Amniotic stem cell (primary cell): ENCODE measurements at places on chromosomes 1 and 21.
A peak's percentile ranks its signal among the peaks of the same experiment; 100 is the strongest.

- peak; percentile 97 for DNase-seq
Measured at GRCh38 chr1:9766759-9767442, 56.9 kb downstream of the CLSTN1 start.

DNA sequence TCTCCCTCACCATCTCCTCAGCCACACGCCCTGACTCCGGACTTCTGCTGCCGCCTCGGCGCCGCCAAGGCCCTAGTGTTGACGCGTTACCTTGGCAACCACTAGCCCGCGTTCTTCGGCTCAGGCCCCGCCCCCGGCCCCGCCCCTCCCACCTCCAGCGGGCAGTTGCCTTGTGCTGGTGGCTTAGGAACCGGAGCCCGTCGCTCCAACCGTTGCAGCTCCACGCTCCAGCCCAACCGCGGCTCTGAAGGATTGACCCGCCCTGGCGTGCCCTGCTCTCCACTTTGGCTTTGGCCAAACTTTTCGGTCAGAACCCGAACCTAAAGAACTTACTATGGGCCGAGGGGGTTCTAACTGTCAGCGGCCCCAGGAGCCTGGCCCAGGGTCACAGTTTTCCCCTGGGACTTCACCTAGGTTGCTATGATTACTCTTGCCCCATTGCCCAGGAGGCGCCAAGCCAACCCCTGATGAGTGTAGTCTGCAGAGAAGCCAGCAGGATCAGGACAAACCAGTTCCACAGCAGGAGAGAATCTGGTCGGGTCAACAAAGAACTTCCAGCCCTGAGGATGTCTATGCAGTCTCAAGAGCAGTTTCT, at the start of gene CFAP45:
TSS of gene CFAP45 (minus strand) at position 80 of the 595 bp plus-strand sequence. CDS start at position 13, 67 bp downstream.
- DNase-seq, result no peak

- no peak for DNase-seq
Measured at GRCh38 chr1:172874950-172875349, 175.8 kb downstream of the TNFSF18 start.

- DNase-seq, result no peak
Measured at GRCh38 chr1:34460193-34460592, 283.5 kb downstream of the C1orf94 start.

DNA sequence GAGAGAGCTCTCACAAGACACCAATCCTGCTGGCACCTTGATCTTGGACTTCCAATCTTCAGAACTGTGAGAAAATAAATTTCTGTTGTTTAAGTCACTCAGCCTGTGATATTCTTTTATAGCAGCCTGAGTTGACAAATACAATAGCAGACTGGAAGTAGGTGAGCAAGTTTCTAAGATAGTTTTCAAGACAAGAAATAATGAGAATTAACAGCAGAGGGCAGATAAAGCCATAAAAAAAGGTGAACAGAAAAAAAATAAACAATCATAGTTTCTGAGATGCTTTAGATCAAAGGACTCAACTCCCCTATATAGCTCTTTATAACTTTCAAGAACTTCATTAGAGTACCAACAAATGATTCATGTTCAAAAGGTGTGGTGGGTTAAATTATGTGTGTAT, 119.8 kb downstream of the PLPPR5 start:
- DNase-seq, result no peak

GRCh38 chr1:106651028-106651762, 405.3 kb upstream of the PRMT6 start:
- DNase-seq, result no peak

GRCh38 chr1:116370181-116370580, 2.9 kb upstream of the ATP1A1 start:
- DNase-seq, result no peak

GRCh38 chr1:22216210-22216883, 73.5 kb upstream of the WNT4 start:
- DNase-seq, result no peak

DNA sequence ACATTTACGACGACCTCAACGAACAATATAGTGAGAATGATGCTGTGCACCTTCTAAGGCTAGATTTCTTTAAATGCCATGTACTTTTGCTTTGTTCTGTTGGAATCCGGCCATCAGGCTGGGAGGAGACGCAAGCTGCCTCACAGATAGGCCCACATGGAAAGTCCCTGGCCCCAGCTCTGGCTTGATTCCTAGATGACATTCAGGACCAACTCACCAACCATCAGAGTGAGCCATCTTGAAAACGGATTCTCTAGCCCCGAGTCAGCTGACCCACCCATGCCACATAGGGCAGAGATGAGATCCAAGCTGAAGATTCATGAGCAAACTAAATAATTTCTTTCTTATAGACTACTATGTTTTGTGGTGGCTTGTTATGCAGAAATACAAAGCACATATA, 164.4 kb downstream of the ZNF281 start:
- DNase-seq, result no peak

DNA sequence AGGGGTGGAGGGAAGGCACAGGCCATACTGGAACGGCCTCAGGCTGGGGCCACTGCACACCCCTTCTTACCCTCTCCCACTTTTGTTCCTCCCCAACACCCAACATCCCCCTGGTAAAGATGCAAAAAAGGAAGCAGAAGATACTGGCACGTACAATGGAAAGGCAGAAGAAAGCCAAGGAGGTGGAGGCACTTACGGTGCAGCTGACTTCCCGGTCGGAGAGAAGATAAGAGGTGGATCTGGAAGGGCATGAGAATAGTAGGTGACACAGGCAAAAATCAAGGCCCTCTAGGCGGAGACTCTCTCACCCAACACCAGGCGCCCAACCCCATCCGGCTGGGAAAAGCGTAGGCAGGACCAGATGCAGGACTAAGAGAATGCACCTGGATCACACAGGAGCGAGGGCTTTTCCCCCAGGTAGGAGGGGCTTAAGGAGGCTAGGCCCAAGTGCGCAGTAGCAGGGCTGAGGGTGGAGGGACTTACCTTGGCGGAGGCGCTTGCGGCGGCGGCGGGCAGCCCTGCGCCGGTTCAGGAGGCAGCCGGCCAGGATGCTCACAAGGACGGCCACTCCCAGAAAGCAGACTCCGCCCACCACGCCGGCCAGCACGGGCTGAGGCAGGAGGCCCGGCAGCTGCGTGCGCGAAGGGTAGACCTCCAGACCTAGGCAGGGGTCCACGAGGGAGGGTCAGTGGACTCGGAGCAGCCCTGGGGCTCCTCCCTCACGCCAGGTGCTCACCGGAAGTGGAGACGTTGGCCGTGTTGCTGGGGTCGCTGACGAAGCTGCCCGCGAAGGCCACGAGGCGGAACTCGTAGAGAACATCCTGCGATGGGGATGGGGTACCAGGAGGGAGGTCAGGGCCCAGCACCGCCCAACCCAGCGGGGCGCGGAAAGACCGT, 4.1 kb upstream of the TAGLN2 start:
- no peak for DNase-seq
